Fibroblast of skin of abdomen (primary cell): ENCODE measurements at places on chromosomes 1 and 21.

GRCh38 chr1:23244256-23244761 lies 27.0 kb upstream of the HTR1D start:
- DNase-seq, result no peak

DNA sequence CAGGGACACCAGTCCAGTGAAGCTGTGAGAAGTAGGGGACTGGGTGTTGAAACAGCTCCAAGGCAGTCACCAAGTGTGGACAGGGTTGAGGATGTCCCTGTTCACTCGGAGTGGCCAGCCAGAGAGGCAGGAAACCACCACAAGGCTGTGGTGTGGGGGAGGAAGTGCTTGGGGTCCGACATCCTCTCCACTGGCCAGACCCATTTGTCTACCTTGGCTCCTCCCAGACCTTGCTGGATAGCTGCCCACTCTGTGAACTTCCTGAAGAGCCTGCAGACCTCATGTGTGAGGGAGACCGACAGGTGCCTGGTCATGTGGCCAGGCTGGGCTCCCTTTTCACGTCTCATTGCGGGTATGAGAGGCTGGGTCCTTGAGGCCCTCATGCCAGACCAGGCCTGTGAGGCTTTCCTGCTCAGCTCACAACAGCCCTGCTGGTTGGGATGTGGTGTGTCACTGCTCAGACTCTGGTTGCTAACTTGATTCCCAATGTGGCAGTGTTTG lies 21.8 kb downstream of the CYP4B1 start:
- DNase-seq, result no peak

DNA sequence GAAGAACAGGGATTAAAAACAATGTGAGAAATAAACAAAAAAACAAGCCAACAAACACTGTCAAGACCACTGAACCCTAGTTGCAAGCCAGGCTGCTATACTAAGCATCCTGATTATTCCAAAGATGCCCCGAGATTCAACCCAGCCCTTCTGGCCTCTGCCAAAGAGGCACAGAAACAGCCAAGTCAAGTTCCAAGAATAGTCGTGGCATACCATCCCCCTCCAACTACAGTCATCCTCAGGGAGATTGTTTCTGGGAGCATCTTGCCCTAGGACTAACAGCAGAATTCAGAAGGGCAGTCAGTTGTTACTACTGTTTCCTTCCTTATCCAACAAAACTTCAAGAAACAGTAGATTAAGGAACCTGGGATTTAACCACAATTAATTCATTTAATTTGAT lies 52.3 kb downstream of the ABL2 start:
- peak; percentile 75 for DNase-seq

DNA sequence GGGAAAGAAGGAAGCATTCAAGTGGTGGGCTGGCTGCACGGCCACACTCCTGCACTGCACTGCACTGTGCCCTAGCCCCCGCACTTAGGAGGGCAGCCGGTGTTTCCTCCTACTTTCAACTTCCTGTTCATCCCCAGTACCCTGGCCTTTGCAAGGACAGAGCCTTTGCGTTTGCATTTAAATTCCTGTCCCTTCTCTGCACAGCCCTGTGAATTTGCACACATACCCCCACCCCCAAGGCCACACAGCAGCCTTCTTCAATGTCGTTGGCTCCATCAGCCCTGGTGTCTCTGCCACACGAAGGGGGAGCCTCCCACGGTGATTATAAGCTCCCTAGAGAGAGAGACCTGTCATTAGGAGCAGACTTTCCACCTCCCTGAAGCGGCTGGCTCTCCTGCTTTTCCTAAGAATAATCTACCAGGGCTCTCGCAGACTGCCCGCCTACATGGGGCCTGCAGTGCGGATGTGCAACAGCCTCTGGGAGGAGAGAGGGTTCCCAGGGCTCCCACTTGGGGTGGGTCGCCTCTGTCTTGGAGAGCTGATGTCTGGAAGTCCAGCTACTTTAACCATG lies 13.2 kb upstream of the SLC45A3 start:
- DNase-seq, result no peak

DNA sequence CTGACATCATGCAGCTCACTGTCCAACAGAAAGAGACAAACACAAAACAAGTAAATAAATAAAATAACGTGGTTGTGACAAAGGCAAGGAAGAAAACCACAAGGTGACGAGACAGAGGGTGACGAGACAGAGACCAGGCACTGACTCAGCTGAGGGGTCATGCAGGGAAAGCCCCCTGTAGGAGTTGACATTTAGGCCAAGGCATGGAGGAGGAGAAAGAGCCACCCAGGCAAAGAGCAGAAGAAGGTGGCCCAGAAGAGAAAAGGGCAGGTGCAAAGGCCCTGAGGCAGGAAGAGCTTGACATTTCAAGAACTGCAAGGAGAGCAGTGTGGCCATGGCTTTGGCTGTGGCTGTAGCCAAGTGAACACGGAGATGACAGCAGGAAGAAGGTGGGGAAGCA lies 65.1 kb upstream of the ID3 start:
- DNase-seq, result no peak

DNA sequence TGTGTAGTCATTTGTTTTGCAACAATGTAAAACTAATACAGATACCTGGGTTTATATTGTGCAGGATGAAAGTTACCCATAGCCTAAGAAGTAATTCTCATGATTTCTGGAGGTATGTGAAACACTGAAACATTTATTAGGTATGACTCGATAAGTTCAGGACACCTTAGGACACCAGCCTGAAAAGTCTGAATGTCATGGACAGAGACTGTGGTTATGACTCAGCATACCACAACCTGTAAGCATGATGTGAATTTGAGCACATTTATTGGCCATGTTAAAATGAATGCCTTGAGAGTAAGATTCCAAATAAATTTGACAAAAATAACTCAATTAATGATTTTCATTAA lies 1471.7 kb upstream of the B3GALT2 start:
- DNase-seq, result peak; percentile 89

DNA sequence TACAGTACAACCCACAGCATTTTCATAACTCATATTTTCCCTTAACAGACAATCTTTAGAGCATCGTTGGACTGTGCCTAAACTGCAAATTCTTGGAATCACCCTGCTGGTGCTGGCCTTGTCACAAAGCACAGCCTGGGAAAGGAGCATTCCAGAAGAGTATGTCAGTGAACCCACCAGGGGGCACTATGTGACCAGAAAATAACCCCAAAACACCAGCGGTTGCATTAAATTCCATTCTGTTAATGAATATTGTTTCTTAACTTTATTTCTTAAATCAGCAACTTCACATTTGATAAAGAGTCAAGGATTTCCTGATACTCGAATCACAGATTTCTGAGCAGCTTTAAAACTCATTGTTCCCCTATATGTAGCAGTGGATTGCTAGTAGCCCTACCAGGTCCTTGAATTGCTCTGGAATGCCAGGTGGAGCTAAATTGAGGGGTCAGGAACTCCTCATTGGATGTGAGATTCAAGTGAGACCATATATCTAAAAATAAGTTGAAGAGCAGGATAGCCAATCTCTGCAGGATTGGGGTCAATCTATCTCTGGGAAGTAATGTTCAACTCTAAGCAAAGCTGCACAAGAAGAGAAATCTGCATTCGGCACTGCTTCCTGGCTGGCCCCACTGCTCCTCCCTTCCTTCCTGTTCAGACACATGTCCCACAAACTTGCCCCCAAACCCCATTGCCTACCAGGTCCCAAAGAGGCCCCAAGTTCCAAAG lies 12.7 kb upstream of the RAB4A start:
- DNase-seq, result peak; percentile 61

- no peak for DNase-seq
Measured at GRCh38 chr1:23111600-23112535, 56.8 kb downstream of the LUZP1 start.

GRCh38 chr21:37855647-37856625 lies 60.3 kb downstream of the KCNJ6 start:
- peak; percentile 85 for DNase-seq

DNA sequence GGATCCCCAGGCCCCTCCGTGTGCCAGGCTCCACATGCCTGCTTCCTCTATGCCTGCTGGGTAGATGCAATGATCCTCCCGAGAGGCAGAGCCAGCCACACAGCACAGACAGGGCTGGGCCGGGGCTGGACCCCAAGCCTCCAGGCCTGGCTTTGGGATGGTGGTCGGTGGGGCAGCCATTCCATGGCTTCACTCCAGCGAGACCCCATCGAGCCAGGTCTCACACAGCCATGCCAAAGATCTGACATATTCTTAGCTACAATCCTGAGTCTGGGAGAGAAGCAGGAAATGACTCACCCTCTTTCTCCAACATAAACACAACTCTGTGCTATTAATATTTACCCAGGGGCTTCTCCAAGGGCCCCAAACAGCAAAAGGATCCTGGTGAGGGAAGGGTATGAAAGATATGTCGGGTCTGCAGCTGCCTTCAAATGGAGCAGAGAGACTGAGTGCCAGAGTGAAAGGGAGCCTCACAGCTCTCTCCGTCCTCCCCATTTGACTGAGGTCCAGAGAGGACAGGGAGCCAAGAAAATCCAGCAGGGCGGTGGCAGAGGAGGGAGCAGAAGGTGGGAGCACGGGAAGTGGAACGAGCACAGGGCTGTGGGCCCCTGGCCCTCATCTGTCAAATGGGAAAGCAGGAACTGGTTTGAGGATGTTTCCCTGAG lies 639.5 kb downstream of the MATN1 start:
- DNase-seq, result peak; percentile 81

- DNase-seq, result no peak
Measured at GRCh38 chr1:208248991-208249696, 5.0 kb upstream of the PLXNA2 start.

- DNase-seq, result no peak
Measured at GRCh38 chr1:40241362-40241761, 6.4 kb upstream of the TMCO2 start.
